ENCODE measurements at places on chromosomes 5 and 9.

DNA sequence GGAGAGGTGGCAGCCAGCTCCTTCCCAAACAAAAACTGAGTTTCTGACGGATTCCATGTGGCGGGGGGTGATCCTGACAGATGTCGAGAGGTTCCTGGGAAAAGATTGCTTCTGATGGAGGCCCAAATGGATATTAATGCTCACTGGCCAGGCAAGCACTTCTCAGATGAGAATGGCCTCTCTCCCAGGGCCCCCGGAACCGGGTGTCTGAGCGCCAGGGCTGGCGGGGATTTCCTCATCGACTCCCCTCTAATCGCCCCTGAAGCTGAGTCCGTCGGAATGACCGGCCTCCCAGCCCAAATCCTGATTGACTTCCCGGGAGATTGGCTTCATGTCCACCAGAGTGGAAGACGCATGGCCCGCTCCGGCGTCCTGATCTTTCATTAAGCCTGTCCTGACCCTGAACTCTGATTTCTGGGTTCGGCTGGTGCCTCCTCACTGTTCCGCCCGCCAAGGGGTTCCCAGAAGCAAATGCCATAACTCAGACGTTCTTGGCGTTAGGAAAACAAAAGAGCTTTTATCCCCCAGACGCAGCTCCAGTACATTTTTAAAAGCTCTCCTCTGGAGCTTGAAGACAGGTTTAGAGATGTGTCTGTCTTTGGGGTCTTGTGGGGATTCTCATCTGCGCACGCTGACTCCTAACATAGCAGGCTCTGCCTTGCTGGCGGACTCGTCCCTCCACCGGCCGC lies 17.6 kb downstream of the FIBCD1 start:
- no peak for DNase-seq

GRCh38 chr5:159120446-159120845 lies 20.7 kb upstream of the EBF1 start:
- DNase-seq, result no peak

DNA sequence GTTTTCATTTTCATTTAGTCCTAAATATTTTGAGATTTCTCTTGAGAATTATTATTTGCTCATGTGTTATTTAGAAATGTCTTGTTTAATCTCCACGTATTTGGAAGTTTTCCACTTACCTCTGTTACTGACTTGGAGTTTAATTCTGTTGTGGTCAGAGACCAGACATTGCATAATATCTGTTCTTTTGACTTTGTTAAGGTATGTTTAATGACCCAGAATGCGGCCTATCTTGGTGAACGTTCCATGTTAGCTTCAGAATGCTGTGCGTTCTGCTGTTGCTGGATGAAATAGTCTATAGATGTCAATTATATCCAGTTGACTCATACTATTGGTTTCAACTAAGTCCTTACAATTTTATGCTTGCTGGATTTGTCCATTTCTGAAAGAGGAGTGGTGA lies 325.3 kb upstream of the TARS1 start:
- DNase-seq, result no peak

- DNase-seq, result no peak
These were observed 96.6 kb downstream of the DAB2IP start for GRCh38 chr9:121748074-121748473.

- DNase-seq, result no peak
These were observed 512.4 kb upstream of the CHD1 start for GRCh38 chr5:99441235-99441634.

- no peak for DNase-seq
These were observed 69.9 kb downstream of the CYFIP2 start for GRCh38 chr5:157335534-157336422.

DNA sequence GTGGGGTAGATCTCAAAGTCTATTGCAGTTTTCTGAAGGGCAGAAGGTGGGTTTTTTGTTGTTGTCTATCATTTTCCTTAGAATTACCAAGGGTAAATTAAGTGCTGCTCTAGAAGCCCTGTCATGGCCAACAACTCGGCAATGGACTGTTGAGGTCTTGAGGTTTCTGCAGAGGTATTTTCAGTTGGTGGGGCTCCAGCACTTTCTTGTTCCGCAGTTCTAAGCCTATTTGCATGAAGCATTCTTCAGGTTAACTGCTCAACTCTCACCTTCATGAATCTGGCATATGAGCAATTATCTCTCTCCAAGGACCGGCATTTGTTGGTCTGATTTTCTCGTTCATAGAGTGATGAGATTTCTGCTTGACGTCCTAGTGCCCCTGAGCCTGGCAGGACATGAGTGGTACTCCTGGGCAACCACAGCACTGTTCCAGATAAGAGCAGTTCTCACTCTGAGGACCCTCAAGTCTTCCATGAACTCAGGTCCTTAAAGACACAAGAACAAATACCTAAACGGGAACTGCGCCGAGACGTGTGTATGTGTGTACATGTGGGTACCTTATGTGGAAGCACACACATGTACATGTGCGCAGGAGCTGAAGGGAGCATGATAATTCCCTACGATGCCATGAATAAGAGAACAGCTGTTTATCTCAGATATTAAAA lies 544.5 kb downstream of the CSNK1G3 start:
- DNase-seq, result no peak

GRCh38 chr9:93536874-93537273 lies 39.5 kb upstream of the PHF2 start:
- no peak for DNase-seq

Measured in esophagus squamous epithelium (tissue), 5 donors.